ENCODE measurements at places on chromosomes 16 and 17. TPM values are rescaled to one million over a fixed set of nuclear protein-coding genes. Genes with fewer than 3 reads are reported as not detected.

KCNJ12 gene
- not detected for total RNA-seq

TNFRSF17 gene
- not detected for total RNA-seq

NPIPB12 gene
- total RNA-seq: 39.2 TPM

HS3ST3B1 gene
- total RNA-seq: 20.0 TPM

BIRC5 gene
- total RNA-seq: 70.0 TPM

CASKIN2 gene
- total RNA-seq: 1.3 TPM

SEPTIN1 gene
- total RNA-seq: 383 TPM

GLIS2 gene
- total RNA-seq: 0.51 TPM

UBB gene
- 1,224 TPM for total RNA-seq

IL21R gene
- 46.4 TPM for total RNA-seq

MT1A gene
- total RNA-seq: not detected

SLC35G6 gene
- total RNA-seq: not detected

NAA38 gene
- total RNA-seq: 54.3 TPM

TNS4 gene
- 6.3 TPM for total RNA-seq

TOM1L1 gene
- not detected for total RNA-seq

KRTAP9-1 gene
- not detected for total RNA-seq

C1QTNF8 gene
- total RNA-seq: not detected

HYDIN gene
- not detected for total RNA-seq

ZSCAN10 gene
- 0.24 TPM for total RNA-seq

GAST gene
- not detected for total RNA-seq

LDAF1 gene
- total RNA-seq: 16.6 TPM

MT1H gene
- total RNA-seq: not detected

TPSG1 gene
- total RNA-seq: not detected

PRR35 gene
- total RNA-seq: not detected

RHBDL1 gene
- total RNA-seq: 1.3 TPM

FAM171A2 gene
- total RNA-seq: 0.19 TPM

UMOD gene
- not detected for total RNA-seq

Measured in activated naive CD4-positive, alpha-beta T cell treated with anti-CD3 and anti-CD28 coated beads, Interleukin-2, amount 10 ng/mL, durations not matched to agents 5 hours and 36 hours (primary cell).